ENCODE measurements at places on chromosomes 1 and 21.

DNA sequence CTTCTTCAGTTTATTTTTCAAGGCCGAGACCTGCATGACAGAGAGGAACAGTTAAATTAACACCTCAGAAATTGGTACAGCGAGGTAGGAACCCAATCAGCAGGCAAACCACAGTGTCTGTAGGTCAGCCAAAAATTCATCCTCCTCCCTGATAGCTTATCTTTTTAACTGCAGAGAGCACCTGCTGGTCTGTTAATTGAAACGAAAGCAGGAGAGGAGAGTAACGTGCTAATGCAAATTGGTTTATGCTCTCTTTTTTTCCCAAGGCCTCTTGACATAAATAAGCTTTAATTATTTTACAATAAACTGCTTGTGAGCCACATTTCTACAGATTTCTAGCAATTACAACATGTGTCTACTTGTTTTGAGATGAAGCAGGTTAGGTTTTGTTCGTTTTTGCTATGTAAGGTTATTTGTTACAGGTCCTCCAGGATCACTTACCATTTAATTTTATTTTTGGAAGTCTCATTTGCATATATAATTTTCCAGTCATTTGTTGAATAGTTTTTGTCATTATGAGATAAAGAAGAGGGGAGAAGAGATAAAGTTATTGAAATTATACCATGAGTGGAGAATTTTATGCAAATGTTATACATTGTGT lies 179.9 kb downstream of the DENND1B start:
- no peak for DNase-seq

DNA sequence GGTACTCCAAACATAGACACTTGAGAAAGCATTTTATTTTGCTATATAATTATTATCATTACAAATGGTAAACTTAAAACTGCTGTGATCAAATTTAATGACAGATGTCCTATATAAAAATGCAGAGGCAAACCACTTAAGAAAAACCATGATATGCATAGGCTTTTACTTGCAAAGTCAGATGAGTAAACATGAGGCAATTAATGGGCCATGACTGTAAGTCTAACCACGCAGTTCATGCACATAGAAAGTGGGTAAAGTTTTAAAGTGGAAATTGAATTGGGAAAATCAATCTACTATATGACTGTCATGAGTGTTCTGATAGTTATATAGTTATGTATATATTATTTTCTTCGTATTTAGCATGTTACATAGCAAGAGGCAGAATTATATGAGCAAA lies 219.2 kb downstream of the PTPRC start:
- DNase-seq, result no peak

GRCh38 chr1:243500512-243500911 lies 244.7 kb downstream of the SDCCAG8 start:
- DNase-seq, result no peak

- no peak for DNase-seq
Measured at GRCh38 chr1:117512728-117513321, 93.0 kb upstream of the TENT5C start.

DNA sequence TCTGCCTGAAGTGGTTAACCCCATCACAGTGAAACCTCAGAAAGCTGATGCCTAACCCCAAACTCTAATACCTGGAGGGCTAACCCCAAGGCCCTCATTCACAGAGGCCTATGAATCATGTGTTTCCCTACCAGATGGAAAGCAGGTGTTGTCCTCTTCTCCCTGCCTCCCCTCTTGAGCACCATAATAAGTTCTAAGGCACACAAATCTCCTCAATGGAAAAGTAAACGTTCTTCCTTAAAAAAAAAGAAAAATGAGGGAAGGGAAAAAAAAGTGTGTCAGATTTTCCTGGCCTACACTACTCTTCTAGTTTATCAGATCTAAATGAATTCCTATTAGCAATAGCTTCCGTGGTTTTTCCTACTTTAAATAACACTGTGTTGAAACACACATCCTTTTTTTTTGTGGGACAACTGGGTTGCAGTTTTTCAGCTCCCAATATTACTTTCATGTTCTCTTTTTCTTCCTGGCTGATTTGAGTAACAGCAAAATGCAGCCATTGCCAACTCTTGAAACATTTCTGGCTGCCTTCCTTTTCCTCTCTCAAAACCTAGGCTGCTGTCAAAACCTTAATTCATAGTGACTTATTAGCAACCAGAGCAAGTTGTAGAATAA lies 43.2 kb downstream of the SLC44A3 start:
- no peak for DNase-seq
